ENCODE measurements at places on chromosomes 12 and 14.

GRCh38 chr12:42421844-42422779 is 96.1 kb downstream of the PPHLN1 start:
- no peak for DNase-seq

- no peak for DNase-seq
These were observed 26.3 kb downstream of the RIN3 start for GRCh38 chr14:92539875-92540274.

DNA sequence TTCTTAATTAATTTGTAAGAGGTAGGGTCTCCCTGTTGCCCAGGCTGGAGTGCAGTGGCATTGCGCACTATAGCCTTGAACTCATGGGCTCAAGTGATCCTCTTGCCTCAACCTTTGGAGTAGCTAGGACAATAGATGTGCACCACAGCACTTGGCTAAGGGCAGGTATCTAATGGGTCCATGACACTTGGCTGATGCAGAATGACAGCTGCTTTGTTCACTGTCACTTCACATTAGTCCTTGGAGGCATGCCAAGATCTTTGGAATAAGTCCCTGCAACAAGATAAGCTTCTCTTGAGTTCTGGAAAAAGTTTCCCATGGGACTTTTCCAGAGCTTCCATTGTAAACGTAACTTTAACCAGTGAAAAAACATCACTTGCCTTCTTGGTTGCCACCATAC is 23.4 kb downstream of the COQ6 start:
- no peak for DNase-seq

- DNase-seq = no peak
These were observed 375.9 kb downstream of the GALC start for GRCh38 chr14:87617079-87617478.

GRCh38 chr12:62301799-62302133 is 41.6 kb downstream of the USP15 start:
- no peak for DNase-seq

- no peak for DNase-seq
These were observed 7.6 kb upstream of the SLC25A21 start for GRCh38 chr14:37179896-37180502.

DNA sequence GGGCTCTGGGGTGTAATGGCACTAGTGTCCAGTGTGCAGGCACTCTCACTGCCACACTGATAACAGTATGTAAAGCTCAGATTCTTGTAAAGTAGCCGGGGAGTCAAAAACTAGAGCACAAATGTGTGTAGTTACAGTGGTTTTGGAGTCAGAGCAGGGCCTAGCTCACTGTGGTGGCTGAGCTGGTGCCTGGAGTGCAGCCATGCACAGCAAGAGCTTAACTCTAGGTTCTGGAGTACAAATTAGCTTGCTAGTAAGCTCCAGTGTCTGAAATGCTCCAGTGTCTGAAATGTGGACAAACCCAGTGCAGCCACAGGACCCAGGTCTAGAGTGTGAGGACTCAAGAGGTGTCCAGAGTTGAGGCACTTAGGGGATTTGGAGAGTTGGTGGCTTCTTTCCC is 149.2 kb downstream of the MSRB3 start:
- no peak for DNase-seq

DNA sequence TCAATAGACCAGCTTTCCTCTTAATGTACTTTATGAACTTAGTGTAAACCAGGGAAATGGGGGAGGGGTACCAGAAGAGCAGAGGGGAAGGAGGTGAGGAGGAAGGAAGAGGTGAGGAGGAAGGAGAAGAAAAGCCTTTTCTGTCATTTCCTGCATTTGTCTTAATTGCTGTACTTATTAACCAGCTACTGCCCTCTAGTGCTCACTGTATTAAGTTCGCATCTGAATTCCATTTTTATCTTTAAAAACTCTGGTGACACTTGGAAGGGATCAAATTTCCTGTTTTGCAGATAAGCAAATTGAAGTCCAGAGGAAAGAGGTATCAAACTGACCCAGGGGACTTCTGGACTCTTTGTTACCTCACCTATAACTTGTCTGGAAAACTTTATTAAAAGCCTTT is 22.2 kb downstream of the MANSC1 start:
- DNase-seq = peak; percentile 79

GRCh38 chr14:95059126-95059525 is 98.2 kb downstream of the DICER1 start:
- DNase-seq = no peak

DNA sequence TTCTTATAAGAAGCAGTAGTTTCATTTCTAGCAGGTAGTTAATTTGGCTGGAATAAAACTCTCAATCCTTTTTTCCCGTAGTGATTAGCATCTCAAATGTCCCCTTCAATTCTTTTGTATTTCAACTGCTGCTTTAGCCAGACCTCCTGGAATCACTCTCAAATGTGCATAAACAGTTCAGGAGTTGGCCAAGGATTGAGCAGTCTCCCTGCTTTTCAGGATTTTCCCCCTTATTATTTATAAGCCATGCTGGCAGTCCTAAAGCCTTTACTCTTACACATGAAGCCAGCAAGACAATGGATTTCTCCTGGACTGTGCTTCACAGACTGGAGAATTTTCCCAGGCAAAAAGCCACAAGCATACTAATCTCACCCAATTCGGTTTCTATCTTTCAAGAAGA is 950.1 kb downstream of the VRK1 start:
- DNase-seq = no peak

DNA sequence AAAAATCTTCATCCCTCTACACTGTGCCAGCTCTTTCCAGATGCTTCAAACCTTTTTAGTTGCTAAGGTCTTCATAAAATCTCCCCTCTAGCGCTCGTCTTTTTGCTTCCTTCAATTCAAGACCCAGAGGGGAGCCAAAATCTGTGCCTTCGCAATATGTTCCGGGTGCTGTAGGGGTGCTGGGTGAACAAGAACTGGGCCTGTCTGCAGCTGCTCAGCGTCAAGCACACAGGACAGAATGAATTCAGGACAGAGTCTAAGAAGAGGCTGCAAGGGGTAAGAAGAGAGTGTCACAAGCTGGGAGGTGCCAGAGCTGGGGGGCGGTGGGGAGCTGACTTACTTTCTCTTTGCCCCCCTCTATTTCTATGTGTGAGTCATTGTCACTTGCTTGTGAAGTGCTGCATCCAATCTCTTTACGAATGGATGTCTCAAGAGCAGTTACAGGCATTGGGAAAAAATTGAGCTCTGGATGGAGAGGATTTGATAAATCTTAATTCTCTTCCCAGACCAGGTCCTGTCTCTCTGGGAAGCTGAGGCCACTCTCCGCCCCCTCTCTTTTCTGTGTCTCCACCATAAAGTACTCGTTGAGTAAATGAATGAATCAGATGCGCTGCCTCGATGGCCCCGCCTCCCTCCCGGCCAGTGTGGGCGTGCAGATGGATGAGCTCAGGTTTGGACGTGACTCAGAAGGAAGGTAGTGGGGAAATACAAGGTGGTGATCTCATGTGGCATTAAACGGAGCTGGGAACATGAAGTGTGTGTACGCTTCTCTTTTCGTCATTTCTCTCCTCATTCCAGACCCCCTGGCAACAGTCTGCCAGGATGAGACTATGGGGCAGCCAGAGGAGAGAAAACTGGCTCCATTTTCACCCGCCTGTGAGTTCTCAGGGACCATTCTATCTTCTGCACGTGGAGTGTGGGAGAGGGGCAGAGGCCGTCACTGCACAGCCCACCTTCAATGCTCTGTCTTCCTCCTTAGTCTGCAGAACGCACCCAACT is 91.3 kb downstream of the TSPAN9 start:
- DNase-seq = no peak

DNA sequence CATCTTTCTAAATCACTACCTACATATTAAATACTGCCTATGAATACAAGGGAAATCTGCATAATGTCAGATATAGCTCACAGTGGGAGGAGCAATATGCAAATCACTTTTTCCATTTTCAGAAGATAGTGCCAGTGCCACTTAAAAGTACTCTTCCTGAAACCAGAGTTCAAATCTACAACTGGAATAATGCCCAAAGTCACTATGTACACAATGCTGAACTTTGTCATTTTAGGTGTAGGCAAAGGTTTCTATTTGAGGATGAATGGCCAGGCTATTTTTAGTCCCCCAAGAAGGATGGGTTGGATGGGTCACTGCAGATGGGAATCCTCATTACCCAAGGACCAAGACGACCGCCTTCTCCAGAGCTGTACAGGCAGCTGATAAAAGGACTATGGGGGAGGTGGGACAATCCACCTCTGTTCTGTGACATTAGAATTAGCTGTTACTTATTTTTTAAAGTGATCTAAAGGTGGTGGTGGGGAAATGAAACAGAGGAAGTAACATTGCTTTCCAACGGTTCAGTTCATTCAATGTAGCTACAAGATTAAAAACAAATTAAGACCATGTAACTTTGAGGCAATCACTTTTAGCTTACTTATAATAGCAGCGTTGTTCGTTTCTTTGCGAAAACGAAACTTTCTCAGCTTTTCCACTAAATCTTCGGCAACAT is 5.6 kb downstream of the GMFB start:
- DNase-seq = no peak

- DNase-seq = no peak
These were observed 101.6 kb downstream of the DAD1 start for GRCh38 chr14:22487401-22487800.

- no peak for DNase-seq
These were observed 9.9 kb upstream of the CEP83 start for GRCh38 chr12:94469522-94469921.

DNA sequence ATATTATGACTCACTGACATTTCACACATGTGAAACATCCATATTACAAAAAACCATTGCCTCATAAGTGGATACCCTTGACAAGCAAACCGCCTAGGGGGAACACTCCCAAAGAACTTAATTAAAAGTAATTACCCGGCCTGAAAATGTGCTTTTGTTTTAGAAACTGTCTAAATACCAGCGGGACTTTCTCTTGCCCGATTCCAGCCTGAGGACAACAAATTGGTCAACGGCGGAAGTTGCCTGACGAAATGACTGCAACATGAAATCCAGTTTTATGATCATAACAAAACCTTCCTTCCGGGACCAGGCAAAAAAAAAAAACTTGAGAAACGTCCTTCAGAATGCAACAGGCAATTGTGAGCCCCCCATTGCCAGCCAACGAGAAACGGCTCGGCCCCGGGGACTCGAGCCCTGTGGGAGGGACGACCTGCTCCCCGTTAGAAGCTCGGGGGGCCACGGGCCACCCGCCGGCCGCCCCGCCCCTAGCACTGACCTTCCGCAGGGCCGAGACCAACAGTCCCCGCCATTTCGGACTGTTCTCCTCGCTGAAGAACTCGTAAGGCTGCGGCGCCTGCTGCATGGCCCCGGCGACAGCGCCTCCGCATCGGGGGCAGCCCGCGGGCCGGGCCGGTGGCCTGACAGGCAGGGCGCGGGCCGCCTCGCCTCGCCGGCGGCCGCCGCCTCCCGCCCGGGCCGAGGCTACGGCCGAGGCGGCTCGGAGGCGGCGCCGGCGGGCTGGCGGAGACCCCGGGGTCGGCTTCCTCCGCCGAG is 490 bp downstream of the SOS2 start:
- DNase-seq = peak; percentile 26

DNA sequence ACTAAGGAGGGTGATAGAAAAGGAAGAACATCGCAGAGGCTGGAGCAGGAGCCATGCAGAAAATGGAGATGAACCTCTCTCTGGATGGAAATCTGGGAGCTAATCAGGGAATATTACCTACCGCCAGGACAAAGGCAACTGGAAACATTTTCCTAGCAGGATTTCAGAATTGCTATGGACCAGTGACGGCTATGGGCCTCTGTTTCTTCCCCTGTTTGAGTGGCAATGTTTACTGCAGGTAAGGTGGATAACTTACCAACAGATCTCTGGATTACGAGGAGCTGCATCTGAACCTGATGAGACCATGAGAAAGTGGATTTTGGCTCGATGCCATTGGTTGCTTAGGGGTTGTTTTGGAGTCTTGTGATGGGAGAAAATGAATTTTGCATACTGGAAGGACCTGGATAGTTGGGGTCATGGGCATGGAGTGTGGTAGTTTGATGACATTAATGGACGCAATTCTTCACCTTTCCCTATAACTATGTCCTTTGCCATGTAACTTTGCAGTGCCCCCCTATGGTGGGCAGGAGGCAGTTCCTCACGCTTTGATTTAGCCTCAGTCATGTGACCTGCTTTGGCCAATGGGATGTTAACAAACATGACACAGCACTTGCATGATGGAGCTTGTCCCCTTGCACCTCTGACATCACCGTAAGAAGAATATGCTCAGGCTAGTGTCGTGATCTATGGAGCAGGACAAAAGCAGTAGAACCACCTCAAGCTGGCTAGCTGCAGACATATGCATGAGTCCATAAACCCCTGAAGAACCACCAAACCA is 51.1 kb downstream of the CALM1 start:
- DNase-seq = no peak

- DNase-seq = peak; percentile 82
These were observed at the start of gene SLC8A3 for GRCh38 chr14:70188659-70189455. TSS of gene SLC8A3 (minus strand) at chr14:70188951. CDS start at chr14:70168422, 20,529 bp downstream.

- no peak for DNase-seq
These were observed 291.0 kb downstream of the SNAPC1 start for GRCh38 chr14:62053188-62053587.

DNA sequence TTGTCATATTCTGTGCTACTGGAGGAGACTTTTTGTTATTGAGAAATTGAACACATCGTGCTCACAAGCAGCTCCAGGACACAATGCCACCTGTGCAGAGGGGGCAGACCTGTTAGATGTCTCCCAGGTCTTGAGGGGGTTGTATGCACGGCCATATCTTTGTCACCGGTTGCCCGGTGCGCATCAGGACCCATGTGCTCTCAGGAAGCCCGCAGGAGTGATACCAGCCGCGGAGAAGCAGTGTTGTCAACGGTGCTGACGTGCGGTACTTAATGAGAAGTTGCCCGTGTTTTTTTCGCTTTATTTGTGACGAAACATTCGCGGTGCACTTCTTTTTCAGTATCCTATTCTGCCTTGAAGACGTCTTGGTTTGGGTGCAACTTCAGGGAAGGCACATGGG is 128.2 kb upstream of the RTL1 start:
- no peak for DNase-seq

GRCh38 chr12:67690656-67691055 is 42.1 kb downstream of the DYRK2 start:
- no peak for DNase-seq
